ENCODE measurements at places on chromosomes 1 and 21. TPM values are rescaled to one million over a fixed set of nuclear protein-coding genes. Genes with fewer than 3 reads are reported as not detected.

KDM5B gene
- 21.4 TPM for total RNA-seq

ARHGEF16 gene
- total RNA-seq, result 0.71 TPM

PARS2 gene
- total RNA-seq, result 4.0 TPM

FMO2 gene
- 66.2 TPM for total RNA-seq

CFHR5 gene
- total RNA-seq, result not detected

MAP1LC3C gene
- 5.4 TPM for total RNA-seq

SPRR2G gene
- not detected for total RNA-seq

KRTAP26-1 gene
- total RNA-seq, result not detected

TNNI3K gene
- total RNA-seq, result 4.5 TPM

RHOU gene
- total RNA-seq, result 36.0 TPM

BCL2L15 gene
- total RNA-seq, result 1.7 TPM

CFAP74 gene
- total RNA-seq, result not detected

GNAT2 gene
- total RNA-seq, result 0.33 TPM

HOOK1 gene
- total RNA-seq, result 0.19 TPM

MSTO1 gene
- 10.4 TPM for total RNA-seq

AKNAD1 gene
- total RNA-seq, result 1.3 TPM

PLA2G2D gene
- not detected for total RNA-seq

S100A7 gene
- total RNA-seq, result not detected

SPRR3 gene
- total RNA-seq, result not detected

NCF2 gene
- 10.0 TPM for total RNA-seq

ZSWIM5 gene
- 5.8 TPM for total RNA-seq

ANKRD35 gene
- total RNA-seq, result 11.1 TPM

CD34 gene
- total RNA-seq, result 136 TPM

OBSCN gene
- 12.6 TPM for total RNA-seq

CD52 gene
- total RNA-seq, result 14.0 TPM

DCLRE1B gene
- total RNA-seq, result 4.8 TPM

RIMKLA gene
- 1.8 TPM for total RNA-seq

CFAP57 gene
- not detected for total RNA-seq

PRDM16 gene
- 1.2 TPM for total RNA-seq

PLEKHO1 gene
- total RNA-seq, result 376 TPM

KCNE2 gene
- not detected for total RNA-seq

FAM78B gene
- total RNA-seq, result 0.50 TPM

B3GALT5 gene
- total RNA-seq, result under 0.01 TPM

MATN1 gene
- not detected for total RNA-seq

ALPL gene
- total RNA-seq, result 4.4 TPM

PEAR1 gene
- total RNA-seq, result 6.1 TPM

C8A gene
- not detected for total RNA-seq

GBP5 gene
- 0.75 TPM for total RNA-seq

PLPP3 gene
- total RNA-seq, result 138 TPM

DSCAM gene
- 0.06 TPM for total RNA-seq
